Central memory CD8-positive, alpha-beta T cell (primary cell): ENCODE measurements at places on chromosomes 12 and 14.

DNA sequence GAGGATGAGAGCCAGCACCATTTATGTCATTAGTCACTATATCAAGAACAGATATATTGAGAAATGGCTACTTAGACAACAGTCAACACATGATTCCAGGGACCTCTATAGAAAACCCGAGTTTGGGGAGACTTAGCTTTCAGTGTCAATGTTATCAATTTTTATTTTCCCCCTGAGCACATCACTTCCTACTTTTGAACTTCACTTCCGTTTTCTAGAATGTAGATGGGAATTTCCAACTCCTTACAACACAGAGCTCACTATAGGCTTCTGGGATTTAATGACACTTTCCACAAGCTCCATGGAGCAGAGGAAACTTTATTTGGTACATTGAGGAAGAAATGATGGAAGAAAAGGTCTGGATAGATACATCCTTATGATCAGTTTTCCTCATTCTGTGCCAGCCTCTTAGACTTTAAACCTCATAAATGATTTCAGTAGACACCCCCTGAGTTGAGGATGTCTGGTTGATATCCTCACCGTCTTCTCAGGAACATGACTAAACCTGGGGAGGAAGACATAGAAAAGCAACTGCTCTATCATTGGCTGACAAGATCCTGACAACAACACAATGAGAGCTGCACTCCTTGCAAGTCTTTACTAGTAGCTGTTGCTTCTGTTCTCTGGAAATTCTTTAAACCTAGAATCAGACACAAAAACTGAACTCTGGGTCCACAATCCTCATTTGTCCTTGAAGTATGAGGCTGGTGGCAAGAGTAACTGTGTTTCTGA, 449.4 kb upstream of the OR4E1 start:
- peak overlapping the region; percentile 61 for H3K4me3 ChIP-seq
- no peak overlapping the region for H3K27ac ChIP-seq
- H3K4me1 ChIP-seq, result peaks cover 6% of the 10 kb centered on the region
- no peaks in the 10 kb centered on the region for H3K27me3 ChIP-seq
- no peaks in the 10 kb centered on the region for H3K36me3 ChIP-seq

DNA sequence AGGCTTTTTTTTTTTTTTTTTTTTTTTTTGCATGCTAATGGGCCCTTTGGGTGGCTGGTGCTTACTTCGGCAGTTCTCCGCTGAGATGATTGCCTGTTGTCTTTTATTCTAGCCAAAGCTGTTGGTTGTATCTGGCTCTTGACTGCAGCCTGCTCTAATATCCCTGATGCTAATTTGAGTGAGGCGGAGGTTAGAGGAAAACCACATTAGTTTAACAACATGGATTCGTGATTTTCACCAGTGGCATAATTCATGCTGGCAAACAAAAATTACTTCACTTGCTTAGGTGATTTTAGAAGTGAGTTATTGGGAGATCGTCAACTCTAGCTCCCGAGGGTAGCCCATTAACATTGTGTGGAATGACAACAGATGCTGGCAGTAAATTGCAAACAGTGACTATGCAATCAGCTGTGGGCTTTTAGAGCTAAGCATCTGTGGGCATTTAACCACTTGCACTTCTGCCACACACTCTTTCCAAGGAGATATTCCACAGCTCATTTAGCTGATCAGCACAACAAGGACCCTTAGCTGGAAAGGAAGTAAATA, 97.6 kb upstream of the ZDHHC17 start:
- no peak overlapping the region for H3K4me3 ChIP-seq
- H3K36me3 ChIP-seq, result no peaks in the 10 kb centered on the region
- peaks cover 10% of the 10 kb centered on the region for H3K4me1 ChIP-seq
- no peak overlapping the region for H3K27ac ChIP-seq

GRCh38 chr12:1692226-1692625, 1.4 kb downstream of the ADIPOR2 start:
- peak overlapping the region; percentile 98 for H3K27ac ChIP-seq
- no peaks in the 10 kb centered on the region for H3K27me3 ChIP-seq
- DNase-seq, result no peak
- H3K36me3 ChIP-seq, result peaks cover 19% of the 10 kb centered on the region
- peaks cover 47% of the 10 kb centered on the region for H3K4me1 ChIP-seq

DNA sequence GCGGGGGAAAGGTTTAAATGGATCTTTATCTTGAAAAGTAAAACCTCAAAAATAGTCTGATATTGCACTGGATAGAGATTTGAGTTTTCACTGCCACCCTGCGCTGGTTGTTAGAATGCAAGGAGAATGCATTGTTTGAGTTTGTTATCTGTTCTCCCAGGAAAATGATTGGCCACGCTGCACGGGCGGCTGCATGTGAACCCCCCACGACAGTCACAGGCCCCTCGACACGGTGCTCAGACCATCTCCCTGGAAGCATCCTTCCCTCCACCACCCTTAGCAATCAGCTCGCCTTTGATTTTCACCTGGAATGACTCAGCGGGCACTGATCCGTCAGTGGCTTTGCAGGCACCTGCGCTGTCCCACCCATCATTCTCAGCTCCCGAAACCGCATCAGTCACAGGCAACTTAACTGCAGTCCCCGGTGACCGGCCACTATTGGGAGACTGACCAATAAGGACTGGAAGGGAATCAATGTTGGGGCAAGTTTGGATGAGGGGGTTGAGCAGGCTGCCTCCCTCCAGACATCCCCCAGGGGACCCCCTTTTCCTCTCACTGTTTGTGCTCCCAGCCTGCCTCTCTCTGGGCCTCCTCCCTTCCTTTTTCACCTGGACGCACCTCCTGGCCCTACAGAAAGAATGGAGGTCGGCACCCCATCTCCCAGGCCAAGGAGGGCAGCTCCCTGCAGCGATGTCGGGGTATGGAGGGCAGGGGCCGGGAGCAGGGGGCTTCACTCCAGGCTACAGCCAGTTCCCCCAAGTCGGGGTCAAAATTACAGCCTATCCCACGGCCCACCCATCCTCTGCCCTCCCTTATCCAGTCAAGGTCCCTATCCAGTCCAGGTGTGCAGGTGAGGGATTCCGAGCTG, 28.5 kb upstream of the C14orf180 start:
- no peak for DNase-seq
- no peaks in the 10 kb centered on the region for H3K4me1 ChIP-seq
- H3K36me3 ChIP-seq, result peaks cover 3% of the 10 kb centered on the region
- H3K4me3 ChIP-seq, result no peak overlapping the region
- peaks cover 36% of the 10 kb centered on the region for H3K27me3 ChIP-seq

GRCh38 chr12:87368259-87368658, 660.9 kb downstream of the C12orf50 start:
- no peaks in the 10 kb centered on the region for H3K4me1 ChIP-seq
- H3K36me3 ChIP-seq, result no peaks in the 10 kb centered on the region
- no peak overlapping the region for H3K4me3 ChIP-seq
- no peak overlapping the region for H3K27ac ChIP-seq
- no peaks in the 10 kb centered on the region for H3K27me3 ChIP-seq
